Foreskin melanocyte (primary cell): ENCODE measurements at places on chromosomes 1 and 21.

- no peak for DNase-seq
Measured at GRCh38 chr1:154493276-154493675, 8.7 kb upstream of the TDRD10 start.

DNA sequence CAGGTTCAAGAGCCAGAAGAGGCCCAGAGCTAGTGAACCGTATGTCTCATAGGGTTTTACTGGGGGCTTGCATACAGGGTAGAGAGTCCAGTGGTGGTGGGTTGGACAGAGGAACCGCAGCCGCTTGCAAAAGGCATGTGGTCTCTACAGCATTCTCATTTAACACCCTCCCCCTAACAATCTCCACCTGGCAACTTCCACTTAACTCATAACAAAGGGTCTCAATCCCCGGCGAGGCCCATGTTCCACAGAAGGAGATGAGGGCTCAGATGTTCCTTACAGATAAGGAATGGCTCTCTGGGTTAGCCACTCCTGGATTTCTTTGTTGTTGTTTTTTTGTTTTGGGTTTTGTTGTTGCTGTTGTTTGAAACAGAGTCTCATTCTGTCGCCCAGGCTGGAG is 106.1 kb downstream of the APP start:
- no peak for DNase-seq

- DNase-seq: no peak
Measured at GRCh38 chr1:225427235-225428067, at the start of gene LBR. TSS of gene LBR (minus strand) at chr1:225428038. CDS start at chr1:225424075, 3,963 bp downstream.

DNA sequence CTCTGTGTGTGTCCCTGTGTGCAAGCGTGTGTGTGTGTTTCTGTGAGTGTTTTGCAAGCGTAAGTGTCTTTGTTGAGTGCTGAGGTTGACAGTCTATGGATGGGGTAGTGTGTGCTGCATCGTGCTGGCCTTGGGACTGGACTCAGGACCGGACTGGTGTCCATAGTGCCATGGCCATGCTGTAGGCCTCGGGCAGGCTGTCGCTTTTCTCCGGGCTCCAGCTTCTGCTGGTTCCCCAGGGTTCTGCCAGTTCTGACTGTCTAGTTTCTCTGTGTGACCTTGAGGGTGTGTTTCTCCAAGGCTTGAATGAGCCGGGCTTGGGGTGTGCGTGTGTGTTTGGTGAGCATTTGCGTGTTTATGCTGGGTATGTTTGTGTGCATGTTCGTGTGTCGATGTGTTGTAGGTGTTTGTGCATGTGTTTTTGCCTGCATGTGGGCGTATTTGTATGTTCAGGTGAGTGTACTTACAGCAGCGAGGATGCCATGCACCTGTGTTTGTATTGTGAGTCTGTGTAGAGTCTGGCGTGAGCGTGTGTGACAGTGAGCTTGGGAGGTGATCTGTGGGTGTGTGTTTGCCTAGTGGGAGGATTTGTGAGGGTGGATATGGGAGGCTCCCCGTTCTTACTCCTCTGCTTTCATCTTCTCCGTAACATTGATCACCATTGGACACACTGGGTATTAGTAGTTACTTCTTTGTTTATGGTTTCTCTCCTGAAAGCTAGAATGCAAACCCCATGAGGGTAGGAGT is 51.7 kb upstream of the POU3F1 start:
- no peak for DNase-seq
